ENCODE measurements at places on chromosomes 13 and 19.

GRCh38 chr19:40740747-40741146 is 9.5 kb downstream of the ACTMAP start:
- DNase-seq, result no peak

DNA sequence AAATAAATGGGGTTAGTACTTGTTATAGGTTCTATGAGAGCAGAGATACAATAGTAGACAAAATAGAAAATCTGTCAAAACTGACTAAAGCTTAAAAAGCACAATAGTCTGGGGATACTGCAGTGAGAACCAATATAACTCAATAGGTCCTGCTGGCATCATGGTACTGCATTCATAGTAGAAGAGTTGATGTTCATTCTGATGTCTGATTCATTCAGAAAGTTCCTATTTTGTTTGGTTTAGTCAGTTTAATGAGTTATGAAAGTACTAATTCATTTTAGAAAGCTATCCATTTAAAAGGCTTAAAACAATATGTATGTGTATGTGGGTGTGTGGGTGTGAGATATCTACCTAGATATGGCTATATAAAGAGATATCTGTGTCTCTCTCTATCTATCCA is 152.8 kb downstream of the LHFPL6 start:
- DNase-seq, result no peak

- DNase-seq, result no peak
Observed at GRCh38 chr19:17530586-17530985, 19.1 kb downstream of the PGLS start.

DNA sequence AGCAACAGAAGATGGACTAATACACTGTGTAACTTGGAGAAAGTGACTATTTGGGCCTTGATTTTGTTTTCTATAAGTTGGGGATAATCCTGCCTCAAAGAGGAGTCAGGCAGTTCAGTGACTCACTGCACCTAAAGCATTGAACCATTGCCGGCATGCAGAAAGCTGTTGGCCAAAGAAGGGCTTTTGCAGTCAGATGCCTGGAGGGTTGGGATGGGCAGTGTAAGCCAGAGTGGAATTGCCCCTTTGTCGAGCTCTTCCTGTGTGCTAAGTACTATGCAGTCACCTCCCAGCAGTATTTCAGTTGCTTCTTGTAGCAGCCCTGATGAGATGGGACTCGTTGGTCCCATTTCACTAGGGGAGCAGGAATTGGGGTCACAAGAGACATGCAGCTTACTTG is 11.1 kb downstream of the ZNF473 start:
- DNase-seq, result no peak

GRCh38 chr19:12954612-12954962 is 2.4 kb downstream of the GADD45GIP1 start:
- no peak for DNase-seq

GRCh38 chr13:113533161-113533840 is 42.8 kb upstream of the DCUN1D2 start:
- no peak for DNase-seq

GRCh38 chr13:106322628-106323027 is 212.8 kb downstream of the EFNB2 start:
- DNase-seq, result no peak

- DNase-seq, result no peak
Observed at GRCh38 chr19:41919948-41920712, 8.1 kb downstream of the ERFL start.

DNA sequence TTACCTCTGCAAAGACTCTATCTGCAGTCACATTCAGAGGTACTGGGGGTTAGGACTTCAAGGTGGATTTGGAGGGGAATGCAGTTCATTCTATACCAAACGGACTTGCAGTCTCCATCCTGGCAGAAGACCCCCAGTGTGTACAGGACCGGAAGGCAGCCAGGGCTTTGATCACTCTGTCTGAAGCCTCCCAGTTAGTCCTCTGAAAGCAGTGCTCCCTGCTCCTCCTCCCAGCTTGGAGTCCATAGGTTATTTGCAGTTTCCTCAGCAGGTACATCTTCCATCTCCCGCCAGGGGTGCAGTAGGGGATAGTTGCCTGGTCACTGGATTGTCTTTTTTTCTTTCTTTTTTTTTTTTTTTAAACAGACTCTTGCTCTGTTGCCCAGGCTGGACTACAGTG is 78.8 kb upstream of the KCTD15 start:
- DNase-seq, result no peak
